ENCODE measurements at places on chromosomes 5 and 9.

GRCh38 chr9:127854184-127854806 is at the start of gene ENG:
TSS of gene ENG (minus strand) at chr9:127854658. CDS start at chr9:127854355, 303 bp downstream.
- DNase-seq, result no peak

- DNase-seq, result no peak
Measured at GRCh38 chr5:87266914-87267573, 639 bp upstream of the RASA1 start.

GRCh38 chr5:6483880-6484382 is 35.3 kb downstream of the UBE2QL1 start:
- no peak for DNase-seq

- DNase-seq, result no peak
Measured at GRCh38 chr5:32506201-32506661, 61.7 kb upstream of the ZFR start.
